ENCODE measurements at places on chromosomes 16 and 17.

GRCh38 chr17:7466639-7467341 is 12.6 kb downstream of the ZBTB4 start:
- no peak for DNase-seq

GRCh38 chr16:68395815-68396214 is 52.5 kb downstream of the SMPD3 start:
- no peak for DNase-seq

GRCh38 chr16:23339787-23340186 is 37.7 kb downstream of the SCNN1B start:
- DNase-seq, result no peak

DNA sequence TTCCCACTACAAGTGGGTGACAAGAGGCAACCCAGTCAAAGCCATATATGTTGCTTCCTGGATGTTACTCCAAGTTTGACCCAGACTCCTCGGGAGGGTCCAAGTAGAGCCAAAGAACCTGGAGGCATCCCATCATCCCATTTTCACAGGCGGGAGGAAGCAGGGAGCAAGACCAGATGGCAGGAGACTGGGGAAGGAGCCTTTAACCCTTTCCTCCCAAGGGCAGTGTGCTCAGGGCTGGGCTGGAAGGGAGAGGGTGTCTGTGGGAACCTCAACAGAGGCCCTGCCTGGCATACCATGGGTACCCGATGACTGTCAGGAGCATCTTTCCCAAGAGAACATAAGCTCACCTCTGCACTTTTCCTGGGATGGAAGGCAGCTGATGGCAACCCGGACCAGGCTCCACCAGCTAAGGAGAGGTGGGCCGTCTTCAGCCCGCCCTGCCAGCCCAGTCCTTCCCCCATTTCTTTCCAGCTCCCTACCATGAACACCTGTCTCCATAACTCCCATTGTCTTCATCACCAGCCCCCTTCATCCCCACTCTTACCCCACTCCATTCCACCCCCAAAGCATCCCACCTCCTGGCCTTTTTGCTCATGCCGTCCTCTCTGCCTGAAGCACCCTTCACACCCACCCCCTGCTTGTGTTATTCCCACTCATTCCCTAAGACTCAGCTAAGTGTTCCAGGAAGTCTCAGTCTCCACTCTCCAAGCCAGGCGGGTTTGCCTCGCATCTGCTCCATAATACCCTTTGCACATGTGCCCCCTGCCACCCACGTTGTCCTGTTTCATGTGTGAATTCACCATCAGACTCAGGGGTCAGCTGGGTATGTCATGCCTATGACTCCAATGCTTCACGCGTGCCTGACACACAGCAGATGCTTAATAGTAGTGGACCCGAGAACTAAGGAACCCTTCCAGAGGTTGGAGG is 5.9 kb upstream of the SLC16A5 start:
- DNase-seq, result no peak

DNA sequence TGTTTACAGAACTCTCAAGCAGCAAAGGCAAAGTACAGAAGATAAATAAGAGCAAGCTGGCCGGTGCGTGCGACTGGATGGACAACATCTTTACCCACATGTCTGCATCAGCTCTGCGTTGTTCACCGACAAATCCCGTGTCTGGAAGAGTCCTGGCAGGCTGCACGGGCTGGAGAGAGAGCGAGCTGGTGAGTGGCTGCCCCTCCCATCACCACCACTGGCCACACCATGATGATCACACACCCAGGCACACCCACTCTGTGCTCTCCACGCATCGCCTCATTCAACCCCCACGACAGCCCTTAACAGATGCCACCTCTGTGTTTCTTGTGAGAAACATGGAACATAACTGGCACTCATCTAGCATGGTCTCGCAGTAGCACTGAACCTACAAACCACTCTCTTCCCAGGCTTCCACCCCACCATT is 59.2 kb downstream of the ANKRD11 start:
- DNase-seq, result no peak

DNA sequence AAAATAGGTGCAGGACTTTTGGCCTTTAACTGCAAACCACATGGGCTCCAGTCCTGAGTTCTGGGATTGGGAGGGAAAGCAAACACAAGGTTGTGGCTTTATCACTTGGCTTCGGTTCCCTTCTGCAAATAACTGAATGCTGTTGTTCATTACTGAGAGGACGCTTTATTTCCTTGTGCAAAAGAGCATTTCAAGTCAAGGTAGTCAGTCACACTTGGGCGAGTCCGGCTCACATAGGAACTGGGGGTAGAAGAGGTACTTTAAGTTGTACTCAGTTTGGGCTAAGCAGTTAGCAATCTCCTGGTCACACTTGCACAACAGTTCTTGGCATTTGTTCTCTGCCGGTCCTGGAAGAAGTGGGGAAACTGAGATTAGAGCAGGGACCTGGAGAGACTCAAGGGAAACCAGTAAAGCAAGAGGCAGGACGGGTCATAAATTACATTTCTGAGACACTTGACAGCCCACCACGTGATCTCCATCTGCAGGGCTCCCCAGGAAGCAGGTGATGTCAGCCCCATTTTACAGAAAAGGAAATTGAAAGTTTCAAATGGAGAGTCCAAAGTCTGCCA is 21.6 kb downstream of the PLA2G10 start:
- no peak for DNase-seq

DNA sequence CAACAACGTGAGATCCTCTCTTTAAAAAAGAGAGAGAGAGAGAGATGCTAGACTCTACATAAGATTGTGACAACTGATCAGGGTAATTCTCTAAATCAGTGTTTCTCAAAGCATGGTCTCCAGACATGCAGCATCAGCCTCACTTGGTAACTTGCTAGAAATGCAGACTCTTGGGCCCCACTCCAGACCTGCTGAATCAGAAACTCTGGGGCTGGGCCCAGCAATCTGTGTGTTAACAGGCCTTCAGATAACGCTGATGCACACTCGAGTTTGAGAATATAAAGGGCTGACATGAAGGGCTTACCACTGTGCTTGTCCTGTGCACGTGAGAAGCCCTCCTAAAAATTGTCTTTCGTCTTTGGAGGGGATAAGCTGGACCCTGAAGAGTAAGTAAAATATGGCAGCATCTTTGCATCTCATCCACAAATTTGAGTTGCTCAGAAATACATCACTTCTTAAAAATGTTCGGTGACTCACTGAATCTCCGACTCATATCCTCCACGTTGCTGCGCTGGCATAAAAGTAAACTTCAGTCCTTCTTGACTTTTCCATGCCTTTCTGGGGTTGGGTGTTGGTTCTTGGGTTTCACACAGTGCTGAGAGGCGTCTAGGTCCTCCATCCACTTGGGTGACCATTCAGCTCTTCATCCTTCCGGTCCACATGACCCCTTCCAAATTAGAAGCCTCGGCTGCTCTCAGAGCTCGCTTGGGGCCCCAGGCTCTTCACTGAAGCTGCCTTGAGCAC is 26.1 kb upstream of the KDM8 start:
- no peak for DNase-seq

DNA sequence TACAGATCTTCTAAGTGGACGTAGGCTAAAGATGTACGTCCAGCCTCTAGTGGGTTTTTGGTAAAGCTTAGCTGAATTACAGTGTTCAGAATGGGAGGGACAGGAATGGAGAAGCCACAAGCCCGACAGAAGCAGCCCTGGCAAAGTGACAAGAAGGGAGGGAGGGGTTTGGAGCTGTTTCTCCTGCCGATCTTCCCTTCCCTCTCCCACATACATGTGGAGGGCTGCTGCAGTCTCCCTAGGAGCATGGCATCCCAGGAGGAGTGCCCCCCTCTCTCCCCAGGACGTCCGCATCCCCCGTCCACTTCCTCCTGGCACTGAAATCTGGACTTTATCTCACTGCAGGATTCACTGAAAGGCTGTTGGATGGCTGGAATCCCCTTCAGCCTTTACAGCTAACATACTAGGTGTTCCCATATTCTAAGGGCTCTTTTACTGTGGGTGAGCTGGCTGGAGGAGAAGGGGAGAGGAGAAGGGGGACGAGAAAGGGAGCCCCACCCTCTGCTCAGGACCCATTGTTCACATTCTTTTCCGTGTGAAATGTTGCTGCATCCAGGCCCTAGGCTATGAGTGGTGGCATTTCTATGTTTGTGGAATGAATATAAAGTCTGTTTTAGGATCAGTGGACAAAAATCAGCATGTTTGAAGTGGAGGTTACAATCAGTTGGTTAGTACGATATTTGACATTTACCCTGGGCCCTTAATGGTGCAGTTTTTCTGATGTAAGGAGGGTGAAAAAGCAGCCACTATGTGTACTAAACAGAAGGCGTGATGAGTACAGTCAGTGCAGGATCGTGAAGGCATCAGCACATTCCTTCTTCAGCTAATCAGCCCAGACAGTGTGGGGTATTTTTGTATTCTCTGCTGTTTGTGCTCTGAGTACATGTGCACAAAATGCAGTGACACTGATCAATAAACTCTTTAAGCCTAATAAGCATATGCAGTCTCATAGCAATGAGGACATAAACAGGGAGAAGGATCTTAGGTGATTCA is 94.6 kb downstream of the SPECC1 start:
- DNase-seq, result no peak

Measured in stimulated activated CD4-positive, alpha-beta T cell treated with anti-CD3 and anti-CD28 coated beads, TNF-alpha, amount 100 ng/mL, for 24 hours (primary cell).